Iris pigment epithelial cell (primary cell): ENCODE measurements at places on chromosomes 2 and 18.
A peak's percentile ranks its signal among the peaks of the same experiment; 100 is the strongest.

GRCh38 chr2:150567771-150568301, 80.4 kb upstream of the RND3 start:
- DNase-seq: peak; percentile 45

DNA sequence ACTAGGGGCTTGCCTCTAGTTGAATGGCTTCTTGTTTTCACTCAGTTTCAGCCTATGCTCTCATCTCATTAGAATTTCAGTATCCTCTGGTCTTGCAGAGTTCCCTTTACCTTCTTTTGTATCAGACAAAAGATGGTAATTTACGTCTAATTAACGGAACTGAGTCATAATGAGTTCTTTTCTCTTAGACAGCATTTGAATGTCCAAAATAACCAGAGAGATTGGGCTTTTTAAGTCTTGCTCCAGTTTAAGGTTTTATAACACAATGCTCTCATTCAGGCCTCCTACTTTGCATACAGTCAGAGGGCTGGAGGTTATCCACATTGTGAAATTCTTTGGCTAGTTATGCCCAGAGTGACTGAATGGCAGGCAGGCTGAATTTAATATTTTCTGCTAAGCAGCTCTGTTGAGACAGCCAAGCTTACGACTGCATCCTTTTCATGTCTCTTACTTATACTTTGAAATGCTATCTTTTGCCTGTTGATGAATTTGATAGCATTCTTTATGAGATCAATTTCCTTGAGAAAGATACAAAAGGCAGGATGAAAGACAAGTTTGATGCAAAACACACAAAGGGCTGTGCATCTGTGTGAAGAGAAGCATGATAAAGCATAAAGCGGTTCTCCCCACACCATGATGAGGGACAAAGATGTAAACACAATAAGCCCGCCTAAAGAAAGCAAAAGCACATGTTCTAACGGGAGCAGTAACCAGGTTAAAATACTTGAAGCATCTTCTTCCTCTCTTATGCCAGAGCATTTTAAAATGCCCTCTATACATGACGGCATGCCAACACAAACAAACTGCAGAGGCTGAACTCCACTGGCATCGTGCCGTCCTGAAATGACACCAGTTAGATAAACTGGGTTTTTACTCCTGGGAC, 90.0 kb downstream of the CDH2 start:
- DNase-seq: peak; percentile 80

- no peak for DNase-seq
Measured at GRCh38 chr2:241193271-241193670, 4.8 kb downstream of the ANO7 start.

- DNase-seq: no peak
Measured at GRCh38 chr18:22844190-22844589, 88.9 kb upstream of the RBBP8 start.

DNA sequence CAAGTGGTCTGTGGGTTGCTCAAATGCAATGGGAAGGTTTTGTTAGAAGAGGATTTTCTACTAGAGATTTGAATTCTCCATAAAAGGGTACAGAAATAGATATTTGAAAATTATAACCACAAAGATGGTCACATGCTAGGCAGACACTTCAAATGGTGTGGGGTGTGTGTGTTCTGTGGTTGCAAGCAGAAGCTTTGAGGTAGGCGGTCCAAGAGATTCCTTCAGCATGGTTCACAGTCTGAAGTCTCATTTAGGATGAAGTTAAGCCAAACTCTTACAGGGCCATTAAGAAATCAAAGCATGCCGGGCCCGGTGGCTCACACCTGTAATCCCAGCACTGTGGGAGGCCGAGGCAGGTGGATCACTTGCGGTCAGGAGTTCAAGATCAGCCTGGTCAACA, 38.3 kb upstream of the RMDN2 start:
- DNase-seq: peak; percentile 92

GRCh38 chr18:9091066-9091476, 11.4 kb upstream of the NDUFV2 start:
- no peak for DNase-seq

DNA sequence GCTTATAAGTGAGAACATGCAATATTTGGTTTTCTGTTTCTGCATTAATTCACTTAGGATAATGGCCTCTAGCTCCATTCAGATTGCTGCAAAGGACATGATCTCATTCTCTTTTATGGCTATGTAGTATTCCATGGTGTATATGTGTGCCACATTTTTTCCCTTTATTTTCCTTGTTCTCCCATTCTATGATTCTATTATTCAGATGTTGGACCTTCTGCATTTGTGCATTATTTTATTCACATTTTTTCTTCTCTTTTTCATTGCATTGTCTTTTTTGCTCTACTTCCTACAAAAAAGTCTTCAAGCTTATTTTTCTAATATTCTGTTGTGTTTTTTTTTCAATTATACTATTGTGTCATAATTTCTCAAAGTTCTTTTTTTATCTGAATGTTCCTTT, 11.1 kb upstream of the ANTXR1 start:
- no peak for DNase-seq

DNA sequence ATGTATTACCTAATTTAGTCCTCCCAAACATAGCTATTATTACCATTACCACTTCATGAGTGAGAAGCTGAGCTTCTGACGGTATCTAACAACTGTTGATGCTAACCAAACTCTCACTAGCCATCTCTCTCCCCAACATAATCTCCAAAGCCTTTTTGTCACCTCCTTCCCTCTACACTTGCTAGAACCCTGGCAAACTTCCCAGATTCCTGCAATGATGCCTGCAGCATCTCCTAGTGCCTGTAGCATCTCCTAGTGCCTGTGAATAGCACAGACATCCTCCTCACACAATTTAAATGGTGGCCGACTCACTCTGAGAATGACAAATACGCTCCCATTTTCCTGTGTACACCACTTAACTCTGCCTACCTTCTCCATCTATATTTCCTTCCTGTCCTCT, 126.7 kb downstream of the STK39 start:
- no peak for DNase-seq

- no peak for DNase-seq
Measured at GRCh38 chr2:119119076-119119785, 39.3 kb downstream of the C1QL2 start.

GRCh38 chr2:125386074-125386473, 1269.9 kb upstream of the GYPC start:
- no peak for DNase-seq

DNA sequence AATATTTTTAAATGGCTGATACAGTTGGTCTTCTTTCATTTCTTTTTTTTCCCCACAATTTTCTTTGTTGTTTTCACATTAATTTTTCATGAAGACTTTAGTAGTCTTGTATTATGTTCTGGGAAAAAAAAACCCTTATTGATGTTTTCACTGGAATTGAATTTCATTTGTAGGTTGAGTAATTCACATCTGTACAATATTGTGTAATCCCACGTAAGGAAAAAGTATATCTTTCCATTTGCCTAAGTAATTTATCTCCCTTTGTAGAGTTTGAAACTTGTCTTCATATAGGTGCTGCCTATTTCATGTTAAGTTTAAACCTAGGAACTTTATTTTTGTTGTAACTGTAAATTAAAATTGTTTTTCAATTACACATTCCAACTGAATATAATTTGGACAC, 2.0 kb downstream of the DNAJC27 start:
- DNase-seq: peak; percentile 45

DNA sequence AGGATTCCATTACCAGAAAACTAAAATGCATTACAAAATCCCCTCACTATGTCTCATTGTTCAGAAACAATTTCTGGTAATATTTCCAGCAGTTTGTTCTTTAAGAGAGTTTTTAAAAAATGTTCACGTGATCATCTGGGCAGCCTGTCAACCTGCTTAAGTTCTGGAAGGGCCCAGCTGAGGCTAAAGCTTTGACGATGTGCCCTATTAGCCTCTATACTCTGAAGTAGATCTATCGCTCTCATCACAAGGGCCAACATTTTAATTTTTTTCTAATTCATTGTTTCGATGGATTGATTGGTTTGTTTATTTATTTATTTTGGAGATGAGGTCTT, 205.8 kb downstream of the PRKCE start:
- no peak for DNase-seq

DNA sequence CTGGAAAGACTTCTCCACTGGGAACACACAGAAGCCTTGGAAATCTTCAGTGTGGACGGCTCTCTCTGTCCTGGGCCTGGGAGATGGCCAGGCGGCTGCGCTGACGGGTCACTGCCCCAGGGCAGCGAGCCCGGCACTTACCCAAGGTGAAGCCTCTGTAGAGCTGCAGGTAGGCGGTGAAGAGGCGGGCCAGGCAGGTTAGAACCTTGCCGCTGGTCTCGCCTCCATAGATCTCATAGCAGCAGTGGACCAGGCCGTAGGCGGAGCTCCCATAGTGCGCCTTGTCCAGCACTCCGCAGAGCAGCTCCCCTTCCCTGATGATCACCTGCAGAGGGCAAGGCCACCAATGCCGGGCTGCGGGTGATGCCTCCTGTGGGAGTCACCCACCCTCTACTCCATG, 53.0 kb downstream of the POLR1A start:
- no peak for DNase-seq

- DNase-seq: no peak
Measured at GRCh38 chr2:42067521-42067920, 19.7 kb downstream of the PKDCC start.

- peak; percentile 96 for DNase-seq
Measured at GRCh38 chr2:172282944-172283343, 144.4 kb upstream of the ITGA6 start.

DNA sequence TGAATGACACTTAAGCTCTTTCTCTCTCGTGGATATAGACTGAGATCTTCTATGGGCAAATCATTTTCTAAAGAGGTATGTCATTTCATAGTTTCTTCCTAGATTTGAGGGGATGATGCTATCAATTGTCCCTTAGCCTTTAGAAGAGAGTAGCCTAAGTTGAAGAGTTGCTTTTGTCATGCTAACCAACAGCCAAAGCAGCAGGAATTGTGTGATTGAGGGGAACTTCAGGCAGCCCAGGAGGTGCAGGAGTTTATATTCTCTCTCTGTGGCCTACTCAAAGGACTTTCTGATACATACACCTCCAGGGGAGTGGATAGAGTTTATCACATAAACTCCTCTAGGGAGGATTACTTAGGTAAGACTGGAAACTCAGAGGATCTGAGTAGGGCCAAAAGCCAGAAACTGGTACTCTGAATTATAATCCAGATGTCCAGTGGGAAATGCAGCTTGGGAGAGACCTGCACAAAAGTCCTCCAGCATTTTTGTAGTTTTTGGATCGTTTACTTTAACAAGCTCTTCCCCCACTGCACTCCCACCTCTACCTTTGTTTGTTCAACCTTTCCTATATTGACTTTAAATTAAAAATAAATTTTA, 150.7 kb upstream of the CCDC68 start:
- DNase-seq: no peak

GRCh38 chr18:77316641-77317040, 67.0 kb downstream of the GALR1 start:
- DNase-seq: peak; percentile 6

DNA sequence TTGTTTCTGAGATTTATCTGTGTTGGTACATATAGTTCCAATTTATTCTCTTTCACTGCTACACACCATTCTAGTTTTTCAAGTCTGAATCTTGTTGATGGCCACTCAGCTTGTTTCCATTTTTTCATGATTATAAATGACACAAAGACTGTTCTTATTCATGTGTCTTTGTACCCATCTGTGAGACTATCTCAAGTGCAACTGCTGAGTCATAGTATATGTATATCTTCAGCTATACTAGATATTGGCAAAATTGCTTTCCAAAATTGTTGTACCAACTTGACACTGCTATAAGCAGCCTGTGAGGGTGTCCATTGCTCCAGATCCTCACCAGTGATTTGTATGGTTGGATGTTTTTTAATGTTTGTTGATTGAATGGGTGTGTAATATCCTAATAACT, 37.2 kb upstream of the RTN4 start:
- DNase-seq: no peak

GRCh38 chr2:211093743-211094303, 537.4 kb downstream of the CPS1 start:
- peak; percentile 16 for DNase-seq

- DNase-seq: peak; percentile 40
Measured at GRCh38 chr18:48915626-48916425, 34.9 kb downstream of the SMAD7 start.

DNA sequence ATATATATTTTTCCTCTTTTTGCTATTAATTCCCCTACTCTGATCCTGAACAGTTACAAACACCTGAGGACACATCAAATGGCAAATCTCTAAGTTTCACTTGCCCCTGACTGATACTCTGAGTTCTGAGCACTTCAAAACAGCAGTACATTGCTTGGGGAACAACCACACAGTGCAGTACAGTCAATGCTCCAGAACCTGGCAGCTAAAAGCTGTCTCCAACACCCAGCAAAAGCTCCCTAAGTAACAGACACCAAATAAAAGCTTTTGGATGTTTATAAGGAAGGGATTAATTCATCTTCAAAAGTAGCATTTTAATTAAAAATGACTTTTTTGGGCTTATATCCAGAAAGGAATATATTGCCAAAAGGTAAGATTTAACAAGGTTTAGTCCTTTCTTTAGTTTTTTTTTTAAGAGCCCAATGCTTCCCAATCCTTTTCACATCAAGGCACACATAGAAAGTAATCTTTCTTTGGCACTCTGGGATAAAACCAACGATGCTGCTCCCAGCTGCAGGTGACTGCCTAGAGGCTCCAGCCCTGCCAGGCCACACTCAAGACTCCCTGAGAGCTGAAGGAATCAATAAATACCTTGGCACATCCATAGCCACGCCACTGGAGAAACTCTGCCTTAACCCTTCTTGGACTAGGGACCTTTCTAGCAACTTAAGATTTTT, 164.9 kb upstream of the ZFP36L2 start:
- DNase-seq: no peak

- DNase-seq: peak; percentile 77
Measured at GRCh38 chr18:40917056-40917455, 1038.0 kb upstream of the PIK3C3 start.

- peak; percentile 71 for DNase-seq
Measured at GRCh38 chr2:207274530-207275189, 108.9 kb upstream of the KLF7 start.

DNA sequence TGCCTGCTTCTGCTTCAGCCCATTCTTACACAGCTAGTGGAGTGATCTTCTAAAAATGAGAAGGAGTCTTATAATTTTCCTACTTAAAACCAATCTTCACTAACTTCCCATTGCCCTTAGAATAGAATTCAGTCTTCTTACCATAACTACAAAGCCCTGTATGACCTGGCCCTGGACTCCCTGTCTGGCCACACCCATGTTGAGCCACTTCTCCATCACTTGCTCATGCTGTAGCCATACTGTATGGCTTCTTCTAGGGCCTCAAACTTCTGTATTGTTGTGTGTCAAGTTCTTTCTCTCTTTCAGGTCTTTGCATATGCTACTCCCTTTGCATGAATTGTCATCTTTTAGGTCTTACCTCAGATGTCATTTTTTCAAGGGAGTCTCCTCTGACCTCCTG, 11.2 kb downstream of the DGUOK start:
- DNase-seq: no peak

DNA sequence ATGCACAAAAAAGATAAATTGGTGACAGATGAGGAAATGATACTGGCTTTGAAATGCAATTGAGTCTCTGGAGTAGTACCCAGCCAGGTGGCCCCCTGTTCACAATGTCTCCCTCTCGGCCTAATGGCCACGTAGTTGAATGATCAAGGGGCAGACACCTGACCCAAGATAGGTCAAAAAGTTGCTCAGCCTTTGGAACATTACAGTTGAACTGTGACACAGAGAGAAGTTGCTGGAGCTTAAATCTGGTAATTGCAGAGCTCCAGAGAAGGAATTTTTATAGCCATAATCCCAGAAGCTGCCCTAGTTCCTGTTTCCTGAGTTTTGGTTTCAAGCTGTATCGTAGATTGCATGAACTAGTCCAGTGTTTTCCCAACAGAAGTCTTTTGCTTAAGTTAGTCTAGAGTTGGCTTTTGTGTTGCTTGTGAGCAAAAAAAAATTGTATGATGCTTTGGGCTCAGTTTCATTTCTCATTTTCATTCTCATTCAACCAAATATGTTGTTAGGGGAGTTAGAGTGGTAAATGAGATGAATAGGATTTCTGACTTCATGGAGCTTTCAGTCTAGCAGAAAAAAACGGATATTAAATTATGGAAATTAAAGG, 117.9 kb downstream of the CSRNP3 start:
- no peak for DNase-seq
